Activated CD4-positive, alpha-beta T cell treated with anti-CD3 and anti-CD28 coated beads, Interleukin-2, amount 50 U/mL, for 1 hour (primary cell): ENCODE measurements at places on chromosomes 3 and 15.

DNA sequence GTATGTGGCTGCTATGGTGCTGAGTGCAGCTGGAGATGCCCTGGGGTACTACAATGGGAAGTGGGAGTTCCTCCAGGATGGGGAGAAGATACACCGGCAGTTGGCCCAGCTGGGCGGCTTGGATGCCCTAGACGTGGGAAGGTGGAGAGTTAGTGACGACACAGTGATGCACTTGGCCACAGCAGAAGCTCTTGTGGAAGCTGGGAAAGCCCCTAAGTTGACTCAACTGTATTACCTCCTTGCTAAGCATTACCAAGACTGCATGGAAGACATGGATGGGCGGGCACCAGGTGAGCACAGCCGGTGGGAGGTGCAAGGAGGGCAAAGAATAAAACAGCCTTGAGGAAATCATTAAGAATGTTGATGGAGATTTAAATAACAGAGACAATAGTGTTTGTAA lies 2.9 kb downstream of the ADPRH start:
- DNase-seq, result no peak

GRCh38 chr3:126935756-126936509 lies 47.0 kb upstream of the PLXNA1 start:
- no peak for DNase-seq

- no peak for DNase-seq
Measured at GRCh38 chr15:99707473-99708270, 25.6 kb downstream of the LYSMD4 start.

GRCh38 chr3:30502051-30502741 lies 104.2 kb upstream of the TGFBR2 start:
- DNase-seq, result no peak

DNA sequence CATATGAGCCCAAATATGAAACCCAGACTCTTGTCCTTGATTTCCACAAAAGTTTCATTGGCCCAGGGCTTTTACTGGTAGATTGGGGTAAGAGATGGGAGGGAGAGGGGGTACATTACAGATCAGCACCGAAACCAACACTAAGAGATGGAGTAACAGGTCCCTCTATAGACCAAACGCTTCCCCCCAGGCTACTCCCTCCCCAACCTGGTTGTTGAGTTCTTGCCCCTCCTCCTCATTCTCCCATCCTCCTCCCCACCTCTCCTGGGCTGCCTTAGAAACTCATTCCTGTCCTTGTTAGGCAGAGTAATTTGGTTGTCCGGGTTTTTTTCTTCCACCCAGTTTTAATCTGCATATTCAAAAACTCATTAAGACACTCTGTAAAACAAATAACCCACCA lies 74.1 kb downstream of the MESD start:
- DNase-seq, result no peak

DNA sequence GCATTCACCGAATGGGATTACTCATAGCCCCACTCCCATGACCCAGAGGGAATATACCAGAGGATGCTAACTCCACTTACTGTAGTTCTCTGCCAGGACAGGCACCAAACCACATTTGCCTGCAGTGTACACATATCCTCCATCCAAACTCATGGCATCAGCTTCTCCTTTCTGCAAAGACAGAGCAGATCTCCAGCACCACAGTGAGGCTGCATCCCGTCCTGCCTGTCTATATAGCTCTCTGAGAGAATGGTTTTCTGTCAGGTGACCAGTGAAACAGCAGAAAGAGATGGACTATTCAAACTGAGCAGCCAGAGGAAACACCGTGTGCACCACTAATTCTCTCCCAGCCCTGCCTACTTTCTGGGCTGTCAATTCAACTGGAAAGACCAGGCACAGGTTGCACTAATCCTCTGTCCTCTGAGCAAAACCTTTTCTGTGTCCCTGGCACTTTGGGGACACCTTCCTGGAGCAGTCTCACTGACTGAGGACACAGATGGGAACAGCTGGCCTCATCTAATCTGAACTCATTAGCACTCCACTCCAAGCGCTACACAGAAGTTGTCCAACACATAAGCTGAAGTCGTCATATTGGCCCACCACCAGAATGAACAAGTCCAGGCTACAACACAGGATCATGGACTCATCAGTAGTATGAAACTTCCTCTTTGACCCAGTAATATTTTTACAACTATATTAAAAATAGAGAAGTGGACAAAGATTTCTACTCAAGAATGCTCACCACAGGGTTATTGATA lies 17.3 kb downstream of the LTF start:
- no peak for DNase-seq

GRCh38 chr3:88773766-88774165 lies 333.7 kb upstream of the EPHA3 start:
- no peak for DNase-seq

GRCh38 chr3:24725514-24726255 lies 231.0 kb upstream of the THRB start:
- DNase-seq, result no peak

- no peak for DNase-seq
Measured at GRCh38 chr3:16904423-16905417, 20.0 kb downstream of the PLCL2 start.

GRCh38 chr15:34821831-34822230 lies 26.5 kb upstream of the ACTC1 start:
- DNase-seq, result no peak

- DNase-seq, result no peak
Measured at GRCh38 chr3:43012174-43012573, 33.1 kb downstream of the GASK1A start.

- DNase-seq, result no peak
Measured at GRCh38 chr3:30628901-30629590, 22.6 kb downstream of the TGFBR2 start.

DNA sequence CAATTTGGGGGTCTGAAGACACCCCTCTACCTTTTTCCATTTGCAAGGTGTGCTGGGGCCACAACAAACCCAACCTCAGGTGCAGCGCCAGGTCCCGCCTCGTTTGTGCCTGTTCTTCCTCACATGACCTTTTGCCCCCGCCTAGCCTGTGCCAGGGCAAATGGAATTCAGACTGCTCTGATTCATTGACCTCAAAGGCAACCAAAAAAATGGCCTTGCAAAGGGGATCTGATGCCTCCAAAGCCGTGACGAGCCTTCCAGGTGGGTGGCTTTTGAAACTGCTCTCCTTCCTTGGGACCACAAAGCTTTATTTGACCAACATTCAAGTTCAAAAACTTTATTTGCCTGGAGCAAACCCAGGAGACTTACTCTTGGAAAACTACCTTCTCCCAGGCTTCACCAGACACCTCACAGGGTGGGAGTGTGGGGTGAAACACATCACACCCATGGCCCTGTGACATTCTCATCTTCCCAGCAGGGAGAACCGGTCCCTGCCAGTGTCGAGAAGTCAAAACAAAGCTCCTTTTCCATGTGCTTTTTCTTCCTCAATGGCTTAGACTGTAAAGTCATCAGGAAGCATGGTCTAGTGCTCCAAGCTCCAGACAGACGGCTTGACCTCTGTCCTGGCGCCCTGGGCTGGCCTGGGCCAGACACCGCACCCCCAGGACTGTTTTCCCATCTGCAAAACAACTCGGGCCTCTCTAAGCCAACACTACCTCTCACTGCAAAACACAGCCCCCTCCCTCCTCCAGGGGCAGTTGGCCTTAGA lies 103.9 kb upstream of the HES1 start:
- no peak for DNase-seq

DNA sequence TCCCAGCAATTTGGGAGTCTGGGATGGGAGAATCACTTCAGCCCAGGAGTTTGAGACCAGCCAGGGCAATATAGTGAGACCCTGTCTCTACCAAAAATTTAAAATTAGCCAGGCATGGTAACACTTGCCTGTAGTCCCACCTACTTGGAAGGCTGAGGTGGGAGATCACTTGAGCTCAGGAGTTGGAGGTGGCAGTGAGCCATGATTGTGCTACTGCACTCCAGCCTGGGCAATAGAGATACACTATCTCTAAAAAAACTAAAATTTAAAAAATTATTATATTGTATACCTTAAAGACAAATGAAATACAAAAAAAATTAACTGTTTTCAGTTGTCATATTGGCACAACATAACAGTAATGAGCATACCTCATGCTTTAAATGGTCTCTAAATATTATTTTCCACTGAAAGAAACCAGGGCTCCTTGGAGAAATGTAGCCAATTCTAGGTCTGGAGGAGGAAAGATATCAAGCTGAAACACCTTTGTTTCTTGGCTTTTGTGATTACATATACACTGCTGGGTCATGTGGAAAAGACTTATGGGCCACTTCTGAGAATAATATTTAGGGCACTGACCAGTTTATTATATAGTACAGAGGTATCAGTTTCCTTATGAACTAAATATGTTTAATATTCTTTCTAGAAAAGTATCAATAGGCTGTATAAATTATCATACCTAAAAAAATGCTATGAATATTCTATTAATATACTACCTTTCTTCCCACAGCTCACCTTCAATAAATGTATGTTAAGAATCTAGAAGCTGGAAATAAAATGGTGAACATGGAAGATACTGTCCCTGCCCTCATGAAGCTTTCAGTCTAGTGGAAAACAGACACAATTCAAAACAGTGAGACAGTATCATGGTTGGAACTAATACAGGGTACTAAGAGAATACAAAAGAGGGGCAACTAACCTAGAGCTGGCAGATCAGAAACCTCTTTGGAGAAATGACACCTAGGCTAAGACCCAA lies 119.5 kb downstream of the TMCC1 start:
- DNase-seq, result no peak

DNA sequence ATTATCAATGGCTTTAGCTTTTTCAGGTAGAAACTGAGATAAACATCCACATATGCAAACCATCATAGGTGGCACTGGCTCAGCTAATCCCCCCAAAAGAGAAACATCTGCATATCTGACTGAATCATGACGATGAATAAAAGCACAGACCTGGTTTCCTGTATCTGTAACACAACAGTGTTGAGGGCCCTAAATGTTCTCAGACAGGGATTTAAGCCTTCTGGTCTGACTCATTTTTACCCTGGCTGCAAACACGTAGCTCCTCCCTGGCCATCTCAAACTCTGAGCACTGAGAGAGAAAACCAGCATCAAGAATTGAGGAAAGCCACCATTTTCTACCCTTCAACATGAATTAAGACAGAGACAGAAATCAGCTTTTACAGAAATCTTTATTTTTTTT lies 35.2 kb downstream of the GLB1 start:
- peak; percentile 31 for DNase-seq
